ENCODE measurements at places on chromosomes 2 and 18.

DNA sequence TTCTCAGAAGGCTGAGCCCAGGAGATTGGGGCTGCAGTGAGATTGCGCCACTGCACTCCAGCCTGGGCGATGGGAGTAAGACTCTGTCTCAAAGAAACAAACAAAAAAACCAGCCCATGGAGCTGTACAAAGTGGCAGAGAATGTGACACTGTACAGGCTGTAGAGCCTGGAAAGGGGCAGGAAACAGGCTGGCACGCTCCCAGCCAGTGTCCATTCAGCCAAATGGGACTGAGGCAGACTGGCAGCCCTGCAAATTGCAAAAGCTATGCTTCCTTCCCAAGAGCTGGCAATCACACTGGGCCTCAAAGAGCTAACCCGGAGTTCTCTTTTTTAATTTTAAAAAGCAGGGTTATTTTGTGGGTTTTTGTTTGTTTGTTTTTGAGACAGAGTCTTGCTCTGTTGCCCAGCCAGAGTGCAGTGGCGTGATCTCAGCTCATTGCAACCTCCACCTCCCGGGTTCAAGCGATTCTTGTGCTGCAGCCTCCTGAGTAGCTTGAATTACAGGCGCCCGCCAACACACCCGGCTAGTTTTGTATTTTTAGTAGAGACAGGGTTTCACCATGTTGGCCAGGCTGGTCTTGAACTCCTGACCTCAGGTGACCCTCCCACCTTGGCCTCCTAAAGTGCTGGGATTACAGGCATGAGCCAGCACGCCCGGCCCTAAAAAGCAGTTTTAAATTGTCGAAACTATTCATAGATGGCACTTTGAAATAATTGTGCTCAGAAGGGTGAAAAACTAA lies 42.8 kb downstream of the SCRN3 start:
- DNase-seq: peak; percentile 94

- DNase-seq: no peak
These were observed 617.5 kb upstream of the CHAC2 start for GRCh38 chr2:53150146-53150545.

GRCh38 chr2:235171550-235172031 lies 219.8 kb downstream of the SH3BP4 start:
- no peak for DNase-seq

DNA sequence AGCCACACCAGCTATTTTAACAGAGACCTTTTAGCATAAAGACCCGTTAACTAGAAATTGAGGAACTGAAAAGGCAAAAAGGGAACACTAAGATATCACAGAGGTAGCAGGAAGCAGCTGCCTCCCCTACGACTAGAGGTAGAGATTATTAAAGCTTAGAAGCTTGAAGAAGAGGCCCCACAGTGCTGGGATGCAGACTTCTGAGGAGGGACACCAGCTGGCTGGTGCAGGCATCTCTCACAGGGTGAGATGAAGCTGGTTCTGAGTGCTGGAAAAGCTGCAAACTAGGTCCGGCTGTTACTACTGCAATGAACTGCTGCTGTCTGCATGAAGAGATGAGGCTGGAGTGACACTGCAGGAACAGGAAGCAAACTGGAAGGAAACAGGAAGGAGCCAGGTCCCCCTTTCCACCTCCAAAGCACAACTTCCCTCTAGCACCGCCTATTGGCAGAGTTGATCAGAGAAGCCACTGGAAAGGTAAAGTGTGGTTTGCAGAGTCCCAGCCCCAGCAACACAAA lies 61.2 kb upstream of the MRPS9 start:
- peak; percentile 4 for DNase-seq

DNA sequence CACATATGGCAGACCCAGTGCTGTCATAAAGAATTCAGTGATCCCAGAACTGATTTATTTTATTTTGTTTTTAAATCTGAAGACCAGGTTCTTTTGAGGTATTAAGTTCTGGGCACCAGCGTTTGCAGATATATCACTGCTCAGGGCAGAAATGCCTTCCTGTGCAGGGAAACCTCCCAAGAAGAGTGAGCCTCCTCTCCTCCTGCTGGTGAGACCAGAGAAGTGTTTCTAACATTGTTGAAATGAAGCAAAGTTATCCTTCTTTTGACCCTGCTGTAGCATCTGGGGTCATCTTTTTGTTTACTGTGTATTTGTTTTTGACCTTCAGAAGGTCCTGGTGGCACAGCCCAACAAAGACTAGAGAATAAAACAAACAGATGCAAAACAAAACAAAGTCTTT lies 94.0 kb downstream of the AQP4 start:
- no peak for DNase-seq

DNA sequence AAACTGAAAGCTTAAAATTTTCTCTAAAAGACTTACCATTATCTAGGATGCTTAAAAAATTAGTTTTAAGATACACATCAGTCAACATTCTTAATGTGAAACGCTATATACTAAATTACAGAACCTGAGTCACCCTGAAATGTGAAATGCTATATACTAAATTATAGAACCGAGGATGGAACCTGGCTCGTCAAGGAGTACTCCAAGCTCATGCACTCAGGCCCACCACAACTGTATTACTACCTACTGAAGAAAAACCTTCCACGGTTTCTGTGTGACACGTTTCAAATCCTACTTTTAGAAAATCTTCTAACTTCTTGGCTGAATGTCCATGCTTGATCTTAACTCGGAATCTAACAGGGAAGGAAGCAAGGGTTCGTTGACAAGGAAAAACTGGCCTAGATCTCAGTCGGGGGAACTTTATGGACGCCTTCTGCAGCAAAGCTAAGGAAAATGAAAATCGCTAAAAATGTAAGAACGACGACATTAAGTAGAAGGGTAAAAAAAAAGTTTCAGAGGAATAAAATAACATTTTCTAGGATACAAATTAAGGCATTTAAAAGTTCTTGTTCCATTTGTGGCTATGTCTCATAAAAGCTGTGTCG lies 1.4 kb downstream of the PRKD3 start:
- DNase-seq: peak; percentile 9

DNA sequence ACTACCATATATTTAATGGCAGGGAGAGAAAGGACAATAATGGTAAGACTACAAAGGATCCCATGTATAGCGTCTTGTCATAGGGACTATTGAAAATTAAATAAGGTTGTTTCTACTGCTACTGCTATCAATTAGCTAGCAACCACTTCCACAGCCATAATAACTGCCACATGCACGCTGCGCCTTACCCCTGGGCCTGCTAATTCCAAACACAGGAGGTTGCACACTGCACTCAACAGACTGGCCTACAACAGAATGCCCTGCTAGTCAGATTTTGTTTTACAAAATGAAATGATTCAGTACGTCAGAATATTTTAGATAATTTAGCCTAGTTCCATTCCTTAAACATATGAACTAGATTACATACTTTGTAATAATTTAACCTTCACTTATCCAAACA lies 121.0 kb upstream of the SMAD7 start:
- DNase-seq: no peak

Data from Ammon's horn (tissue), 1 donor.